HFFc6 (cell line): ENCODE measurements at places on chromosomes 6 and 20. TPM values are rescaled to one million over a fixed set of nuclear protein-coding genes. Genes with fewer than 3 reads are reported as not detected.

The SGK2 gene
- 0.09 TPM in 1 of 3 replicates, not detected in the others for total RNA-seq

The RGS17 gene
- total RNA-seq: 0.10 to 0.24 TPM (median 0.12 TPM) in 3 replicates

The SNAI1 gene
- total RNA-seq: 4.8 to 6.8 TPM (median 5.9 TPM) in 3 replicates

The ELOVL2 gene
- total RNA-seq: 0.05 to 0.06 TPM in 2 of 3 replicates, not detected in the other

The PFDN4 gene
- 29.3 to 35.6 TPM (median 31.6 TPM) in 3 replicates for total RNA-seq

The TUBB1 gene
- not detected in 3 replicates for total RNA-seq

The DDX43 gene
- not detected in 2 replicates for total RNA-seq

The ZNF318 gene
- 11.3 to 12.6 TPM (median 12.1 TPM) in 3 replicates for total RNA-seq

DNA sequence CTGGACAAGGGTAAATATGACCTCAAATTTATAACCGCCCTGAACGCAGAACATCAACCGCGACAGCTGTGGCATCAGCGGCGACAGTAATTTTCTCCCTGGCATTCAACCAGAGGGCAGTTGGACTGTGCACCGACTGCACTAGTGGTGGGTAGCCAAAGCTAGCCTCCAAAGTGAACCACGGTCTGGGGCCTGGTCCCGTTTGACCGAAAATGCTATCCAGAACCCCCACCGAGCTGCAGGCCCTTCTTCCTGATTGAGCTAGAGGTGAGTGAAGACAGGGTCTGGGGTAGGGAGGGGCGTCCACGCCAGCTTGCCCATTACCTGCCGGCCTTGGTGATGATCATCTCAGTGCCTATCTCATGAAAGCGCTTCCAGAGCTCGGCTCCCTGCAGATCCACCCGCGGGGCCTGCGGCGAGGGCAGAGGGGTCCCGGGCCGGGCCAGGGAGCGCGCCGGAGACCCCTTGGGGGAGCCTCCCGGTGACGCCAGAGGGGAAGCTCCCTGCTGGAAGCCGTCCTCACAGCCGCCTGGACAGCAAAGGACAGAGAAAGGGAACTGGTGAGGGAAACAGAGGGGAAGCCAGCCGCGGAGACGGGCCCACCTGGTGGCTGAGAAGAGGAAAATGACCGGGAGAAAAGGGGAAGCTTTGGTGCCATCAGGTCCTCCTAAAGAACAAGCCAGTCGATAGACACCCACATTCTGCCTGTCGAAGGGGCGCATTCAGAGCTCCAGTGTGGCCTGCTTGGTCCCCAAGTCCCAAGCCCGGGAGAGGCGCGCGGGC lies 2.0 kb downstream of the TBX18 start:
- peak; percentile 53 for DNase-seq

- no peak for DNase-seq
These were observed 7.7 kb downstream of the PHIP start for GRCh38 chr6:79070206-79070825.

- no peak for DNase-seq
These were observed 21.9 kb upstream of the BEND6 start for GRCh38 chr6:56932910-56933477.

DNA sequence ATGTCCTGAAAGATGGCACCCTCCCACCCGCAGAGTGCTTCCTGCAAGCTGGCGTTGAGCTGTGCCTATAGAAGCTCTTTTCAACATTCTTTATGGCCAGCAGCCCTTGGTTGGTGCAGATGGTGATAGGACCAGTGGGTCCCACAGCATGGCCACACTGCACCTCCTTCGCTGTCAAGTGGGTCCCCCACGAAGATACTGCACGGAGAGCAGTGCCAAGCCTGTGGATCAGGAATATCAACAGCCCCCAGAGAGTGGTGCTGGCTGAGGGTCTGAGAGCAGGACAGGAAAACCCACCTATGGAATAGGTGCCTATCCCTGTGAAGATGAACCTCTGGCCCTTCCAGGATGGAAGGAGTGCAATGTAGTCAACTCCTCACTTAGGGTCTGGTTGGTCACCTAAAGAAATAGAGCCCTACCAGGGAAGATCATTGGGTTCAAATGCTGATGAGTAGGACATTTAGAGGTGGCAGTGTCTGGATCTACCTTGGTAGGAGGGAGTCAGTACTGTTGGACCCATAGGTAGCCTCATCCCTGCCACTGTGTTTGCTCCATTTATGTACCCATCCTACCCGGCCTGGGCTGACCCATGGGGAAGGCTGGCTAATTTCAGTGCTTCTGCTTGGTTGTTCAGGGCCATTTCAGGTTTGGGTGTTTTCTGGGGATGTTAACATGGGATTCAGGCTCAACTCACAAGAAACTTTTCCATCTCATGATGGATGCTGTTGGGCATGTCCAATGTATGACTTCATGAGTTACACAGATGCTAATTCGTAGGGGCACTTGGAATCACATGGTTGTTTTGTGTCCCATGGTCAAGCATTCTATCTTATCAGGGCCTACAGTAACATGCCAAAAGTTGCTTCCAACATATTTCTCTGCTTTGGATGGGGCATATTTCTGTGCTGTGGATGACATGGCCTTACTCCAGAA lies 33.4 kb upstream of the MICB start:
- no peak for DNase-seq

GRCh38 chr6:75344455-75344854 lies 59.9 kb upstream of the TMEM30A start:
- DNase-seq: no peak

- no peak for DNase-seq
These were observed 43.5 kb downstream of the HFE start for GRCh38 chr6:26130581-26131249.

- no peak for DNase-seq
These were observed 40.7 kb upstream of the UBR2 start for GRCh38 chr6:42522942-42523814.

DNA sequence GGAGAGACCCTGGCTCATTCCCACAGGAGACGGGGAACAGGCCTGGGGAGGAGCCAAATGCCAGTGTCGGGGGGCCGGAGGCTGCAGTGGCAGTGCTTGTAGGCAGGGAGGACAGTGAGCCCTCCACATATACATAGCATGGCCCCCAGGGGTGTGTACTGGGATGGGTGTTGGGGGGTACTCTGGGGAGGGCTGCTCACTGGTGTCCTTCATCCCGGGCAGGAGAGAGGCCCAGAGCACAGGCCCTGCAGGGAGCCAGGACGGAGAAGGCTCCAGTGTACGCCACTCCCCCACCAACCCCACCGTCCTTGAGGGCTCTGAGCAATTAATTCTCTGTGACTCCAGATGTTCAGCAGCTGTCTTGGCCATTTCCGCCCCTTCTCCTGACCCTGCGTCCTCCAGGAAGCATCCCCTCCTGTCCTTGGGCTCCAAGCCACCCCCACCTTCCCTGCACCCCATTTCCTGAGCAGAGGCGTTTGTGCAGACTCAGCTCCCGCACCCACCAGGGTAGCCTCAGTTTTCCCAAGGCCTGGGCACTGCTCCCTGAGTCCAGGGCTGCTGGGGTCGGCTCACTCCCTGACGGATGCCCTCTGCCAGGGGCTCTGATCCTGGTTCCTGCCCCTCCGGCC lies 3.4 kb upstream of the ABHD16B start:
- DNase-seq: no peak

GRCh38 chr6:159853754-159854153 lies 37.0 kb upstream of the MAS1 start:
- no peak for DNase-seq

DNA sequence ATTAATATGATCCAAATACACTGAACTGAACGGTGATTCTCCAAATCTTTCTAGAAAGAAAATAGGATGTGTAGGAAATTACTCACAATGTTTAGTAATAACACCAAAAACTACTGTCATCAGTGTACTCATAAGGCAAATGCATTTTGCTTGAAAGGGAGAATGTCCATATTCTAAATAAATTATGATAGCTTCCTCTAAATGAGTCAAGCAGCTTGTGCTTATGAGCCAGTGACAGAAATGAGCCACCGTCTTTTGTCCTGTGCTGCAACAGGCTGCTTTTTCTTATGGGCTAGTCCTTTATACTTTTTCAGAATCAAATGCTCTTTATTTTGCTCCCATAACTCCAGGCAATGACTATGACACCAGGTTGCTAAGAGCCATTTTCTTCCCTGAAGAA lies 4.5 kb upstream of the ZNF451 start:
- no peak for DNase-seq

- no peak for DNase-seq
These were observed 21.0 kb upstream of the PNISR start for GRCh38 chr6:99446076-99446475.

DNA sequence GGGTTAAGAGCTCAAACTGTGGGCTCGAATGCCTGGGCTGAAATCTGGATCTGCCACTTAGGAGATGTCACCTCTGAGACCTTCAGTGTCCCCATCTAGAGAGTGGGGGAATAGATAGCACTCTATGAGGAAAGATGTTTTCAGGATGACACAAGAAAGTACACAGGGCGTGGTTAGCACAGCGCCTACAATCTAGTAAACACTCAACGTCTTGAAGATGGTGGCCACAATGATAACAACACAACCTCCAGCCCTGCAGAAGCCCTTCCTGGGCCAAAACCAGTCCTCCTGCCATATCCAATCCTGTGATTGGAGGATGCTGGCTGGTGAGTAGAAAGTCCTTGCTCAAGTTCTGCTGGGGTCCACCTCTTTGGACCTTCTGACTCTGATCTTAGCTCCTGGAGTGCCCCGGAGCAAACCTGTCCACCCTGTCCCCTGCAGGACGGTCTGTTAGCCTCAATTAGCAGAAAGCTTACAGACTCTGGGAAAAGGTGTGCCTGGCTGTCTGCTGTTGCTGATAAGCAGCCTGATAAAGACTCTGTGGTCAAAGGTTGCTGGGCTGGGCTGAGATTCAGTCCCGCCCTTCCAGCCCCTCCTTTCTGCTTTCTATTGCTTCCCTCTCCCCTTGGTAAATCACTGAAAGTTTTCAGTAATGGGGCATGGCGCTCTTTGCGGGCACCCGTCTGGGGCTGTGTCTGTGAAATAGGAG lies 8.2 kb downstream of the EDN3 start:
- no peak for DNase-seq

- DNase-seq: peak; percentile 87
These were observed 748 bp upstream of the ZNF292 start for GRCh38 chr6:87154641-87154992.

GRCh38 chr20:47174456-47175243 lies 181.8 kb downstream of the ZMYND8 start:
- no peak for DNase-seq

GRCh38 chr6:107731422-107732319 lies 92.4 kb downstream of the SCML4 start:
- no peak for DNase-seq

DNA sequence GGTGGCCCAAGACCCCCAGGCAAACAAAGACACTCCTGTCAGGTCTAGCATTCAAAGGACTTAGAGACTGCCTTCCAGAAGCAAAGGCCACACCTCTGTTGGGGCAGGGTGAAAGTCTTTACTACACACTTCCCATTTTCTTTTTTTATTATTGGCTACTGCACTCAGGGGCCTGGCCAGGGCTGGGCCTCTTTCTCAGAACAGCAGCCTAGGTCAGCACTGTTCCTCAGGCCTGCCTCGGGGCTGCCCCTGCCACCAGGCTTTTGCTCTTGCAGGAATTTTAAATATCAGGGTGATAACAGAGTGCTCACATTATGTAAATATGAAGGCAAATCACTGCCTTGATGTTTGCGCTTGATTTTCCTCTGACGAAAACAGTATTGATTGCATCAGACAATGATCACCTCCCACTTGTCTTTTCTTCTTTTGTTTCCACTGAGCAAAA lies 18.5 kb downstream of the GSTA4 start:
- DNase-seq: no peak

DNA sequence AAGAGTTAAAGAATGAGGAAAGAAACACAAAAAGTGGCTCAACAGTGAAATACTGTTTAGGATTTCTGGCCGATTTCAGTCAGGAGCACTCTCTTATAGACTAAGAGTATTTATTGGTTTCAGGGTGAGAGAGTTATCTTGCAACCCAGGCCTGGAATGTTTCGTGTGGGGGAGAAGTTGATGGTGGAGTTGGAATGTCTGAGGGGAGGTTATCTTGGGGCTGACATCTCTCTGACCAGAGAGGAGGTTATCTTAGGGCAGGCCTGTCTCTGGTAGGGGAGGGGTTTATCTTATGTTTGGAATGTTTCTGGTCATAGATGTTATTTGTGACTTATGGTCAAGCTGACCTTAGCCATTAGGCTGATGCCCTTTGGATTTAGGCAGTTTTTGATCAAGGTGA lies 80.3 kb downstream of the HTR1B start:
- DNase-seq: no peak

- DNase-seq: no peak
These were observed 216.1 kb downstream of the QKI start for GRCh38 chr6:163630572-163630971.
